CD8-positive, alpha-beta T cell (primary cell): ENCODE measurements at places on chromosomes 1 and 21. TPM values are rescaled to one million over a fixed set of nuclear protein-coding genes. Genes with fewer than 3 reads are reported as not detected.

Gene TAS1R3
- total RNA-seq, result 0.58 TPM

Gene SPATA1
- total RNA-seq, result 0.52 TPM

Gene RGSL1
- total RNA-seq, result not detected

Gene DNALI1
- not detected for total RNA-seq

Gene CBS
- not detected for total RNA-seq

Gene DIRAS3
- total RNA-seq, result not detected

Gene SLC5A9
- total RNA-seq, result not detected

Gene PRRX1
- total RNA-seq, result not detected

Gene MASP2
- total RNA-seq, result 0.19 TPM

Gene LPAR3
- total RNA-seq, result 0.58 TPM

Gene SLAMF9
- total RNA-seq, result not detected

Gene RUNX3
- total RNA-seq, result 423 TPM

Gene RNU1-4
- 3,852 TPM for total RNA-seq

Gene PRKACB
- 50.9 TPM for total RNA-seq

Gene NUP210L
- 0.17 TPM for total RNA-seq

Gene OVAAL
- total RNA-seq, result not detected

Gene OR2M2
- not detected for total RNA-seq

Gene AVPR1B
- not detected for total RNA-seq

Gene PCSK9
- not detected for total RNA-seq

Gene DNM3
- total RNA-seq, result 1.1 TPM

Gene TCEA3
- 16.9 TPM for total RNA-seq

Gene ANGPTL3
- total RNA-seq, result not detected

Gene RGS1
- 366 TPM for total RNA-seq

Gene SDE2
- total RNA-seq, result 55.3 TPM

Gene KDF1
- total RNA-seq, result 1.3 TPM

Gene S100A5
- not detected for total RNA-seq

Gene LEFTY2
- not detected for total RNA-seq

Gene TMEM183A
- total RNA-seq, result 214 TPM

Gene GPR153
- 0.65 TPM for total RNA-seq

Gene S100A7
- not detected for total RNA-seq

Gene ALPL
- not detected for total RNA-seq

Gene GON4L
- total RNA-seq, result 72.5 TPM

Gene CTSK
- total RNA-seq, result 10.7 TPM

Gene CELA3B
- not detected for total RNA-seq

Gene EPB41
- total RNA-seq, result 117 TPM

Gene REN
- total RNA-seq, result not detected

Gene KIFAP3
- total RNA-seq, result 16.5 TPM

Gene NDUFS2
- total RNA-seq, result 53.0 TPM

Gene ZBTB8A
- total RNA-seq, result not detected

Gene PTCH2
- 1.3 TPM for total RNA-seq

Gene CD1B
- not detected for total RNA-seq

Gene RIPK4
- 2.0 TPM for total RNA-seq

Gene C1orf141
- not detected for total RNA-seq

Gene NFYC
- 31.6 TPM for total RNA-seq

Gene CYP4A22
- total RNA-seq, result not detected

Gene FAM163A
- total RNA-seq, result 0.22 TPM

Gene TMEM269
- 0.44 TPM for total RNA-seq
